ENCODE measurements at places on chromosomes 11 and 22.

DNA sequence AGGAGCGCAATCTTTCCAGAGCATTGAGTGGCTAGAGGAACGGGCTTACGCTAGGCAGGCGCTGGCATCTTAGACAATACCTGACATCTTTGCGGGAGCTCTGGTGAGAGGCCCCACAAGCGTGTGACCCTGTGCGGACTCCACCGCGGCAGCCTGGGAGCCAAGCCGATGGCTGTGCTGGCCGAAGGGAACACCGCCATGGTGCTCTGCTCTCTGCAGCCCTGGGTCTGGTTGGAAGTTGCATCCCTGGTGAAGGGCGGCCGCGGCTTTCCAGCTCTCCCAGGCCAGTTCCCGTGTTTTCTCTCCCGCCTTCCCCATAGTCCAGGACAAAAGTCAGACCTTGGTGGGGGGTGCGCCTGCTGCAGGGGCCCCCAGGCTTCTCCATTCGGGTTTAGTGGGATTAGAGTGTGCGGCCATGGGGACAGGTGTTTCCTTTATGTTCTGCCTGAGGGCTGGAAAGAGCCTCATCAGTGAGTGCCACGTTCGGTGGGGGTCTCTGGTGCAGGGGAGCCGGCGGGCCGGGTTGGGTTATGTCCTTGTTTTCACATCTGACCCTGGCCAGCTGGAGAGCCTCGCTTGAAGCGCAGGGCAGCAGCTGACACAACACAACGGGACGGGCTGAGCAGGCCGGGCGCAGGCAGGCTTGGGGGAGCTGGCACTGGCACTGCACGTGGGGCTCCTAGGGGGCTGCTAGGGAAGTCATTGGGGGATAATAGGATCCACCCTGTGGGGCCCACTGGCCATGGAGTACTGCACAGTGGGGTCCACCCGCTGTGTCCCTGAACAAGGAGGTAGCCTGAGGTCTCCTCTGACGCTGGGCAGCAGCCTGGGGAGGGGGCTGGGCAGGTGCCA, 94.8 kb downstream of the KCNQ1 start:
- H3K27ac ChIP-seq: no peak overlapping the region
- no peak overlapping the region for H3K4me3 ChIP-seq
- DNase-seq: no peak

GRCh38 chr22:16608931-16609330, 16.3 kb upstream of the CCT8L2 start:
- no peaks in the 10 kb centered on the region for H3K36me3 ChIP-seq
- no peak overlapping the region for H3K27ac ChIP-seq
- DNase-seq: no peak
- no peak overlapping the region for H3K4me3 ChIP-seq
- H3K4me1 ChIP-seq: no peaks in the 10 kb centered on the region

GRCh38 chr11:12531681-12532080, 142.5 kb upstream of the TEAD1 start:
- H3K27ac ChIP-seq: no peak overlapping the region
- no peaks in the 10 kb centered on the region for H3K4me1 ChIP-seq
- no peak for DNase-seq
- H3K27me3 ChIP-seq: no peaks in the 10 kb centered on the region

DNA sequence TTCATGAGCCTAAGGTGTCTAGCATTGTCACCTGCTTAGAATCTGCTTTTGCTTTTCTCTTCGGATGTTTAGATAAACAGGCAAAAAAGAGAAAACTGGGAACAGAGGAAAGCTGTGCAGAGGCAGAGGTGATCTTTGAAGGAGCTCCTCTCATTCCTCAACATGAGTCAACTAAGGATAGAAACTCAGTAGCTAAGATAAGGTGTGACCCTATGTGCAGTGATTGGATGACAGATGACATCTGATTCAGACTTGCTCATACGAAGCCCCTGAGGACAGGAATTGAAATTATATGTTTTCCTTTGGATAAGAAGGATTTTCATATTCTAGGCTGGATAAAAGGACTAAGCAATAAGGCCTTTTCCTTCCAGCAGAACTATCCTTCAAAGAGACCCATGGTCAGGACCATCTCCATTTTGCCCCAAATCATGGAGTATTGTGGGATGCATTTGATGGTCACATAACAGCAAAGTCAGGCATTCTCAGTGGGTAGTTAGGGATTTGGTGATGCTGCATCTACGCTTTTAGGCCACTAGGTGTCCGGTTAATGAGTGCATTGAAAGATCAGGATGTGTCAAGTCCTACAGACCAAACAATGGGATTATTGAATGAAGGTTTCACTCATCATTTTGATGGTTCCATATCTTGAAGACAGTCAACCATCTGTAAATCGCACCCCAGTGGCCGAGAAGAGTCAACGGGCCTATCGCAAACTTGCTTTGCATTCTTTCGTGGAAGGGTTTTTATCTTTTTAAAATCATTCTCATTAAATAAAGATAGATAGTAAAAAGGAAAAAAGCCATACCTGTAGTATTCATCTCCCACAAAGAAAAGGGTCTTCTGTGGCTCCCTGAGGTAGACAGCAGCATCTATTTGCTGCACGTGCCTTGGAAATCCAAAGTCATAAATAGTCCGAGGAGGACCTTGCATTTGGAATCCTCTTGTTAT, 32.2 kb downstream of the MMP20 start:
- H3K27me3 ChIP-seq: no peaks in the 10 kb centered on the region
- no peak overlapping the region for H3K4me3 ChIP-seq
- no peak for DNase-seq
- H3K27ac ChIP-seq: no peak overlapping the region
- no peaks in the 10 kb centered on the region for H3K36me3 ChIP-seq
- no peaks in the 10 kb centered on the region for H3K4me1 ChIP-seq

GRCh38 chr11:69364921-69365320, 71.0 kb downstream of the MYEOV start:
- H3K27ac ChIP-seq: no peak overlapping the region
- DNase-seq: no peak
- H3K27me3 ChIP-seq: no peaks in the 10 kb centered on the region
- no peaks in the 10 kb centered on the region for H3K36me3 ChIP-seq
- H3K4me3 ChIP-seq: no peak overlapping the region

Data from T-cell (primary cell).